NCI-H1092 treated with DMSO at 0.1 percent for 48 hours (cell line): ENCODE measurements at places on chromosomes 1 and 21.
A peak's percentile ranks its signal among the peaks of the same experiment; 100 is the strongest.

- peak; percentile 8 for DNase-seq
These were observed 574.0 kb downstream of the KCNT2 start for GRCh38 chr1:196034080-196034706.

DNA sequence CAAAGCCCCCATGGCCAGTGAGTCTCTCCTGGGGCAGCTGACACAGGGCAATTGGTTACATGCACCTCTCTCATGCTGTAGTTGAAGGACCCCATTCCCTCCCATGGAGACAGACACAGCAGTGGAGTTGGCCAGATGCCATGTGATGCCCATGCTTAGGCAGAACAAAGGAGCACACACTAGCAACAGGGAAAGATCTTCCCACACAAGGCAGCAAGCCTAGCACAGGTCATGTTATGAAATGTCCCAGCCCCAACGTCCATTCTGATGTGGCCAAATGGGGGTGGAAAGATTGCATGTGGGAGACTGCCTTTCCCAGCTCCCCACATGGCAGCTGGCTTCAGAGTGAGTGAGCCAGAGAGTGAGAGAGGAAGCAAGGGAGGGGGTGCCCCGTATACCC is 34.5 kb downstream of the AADACL4 start:
- no peak for DNase-seq

DNA sequence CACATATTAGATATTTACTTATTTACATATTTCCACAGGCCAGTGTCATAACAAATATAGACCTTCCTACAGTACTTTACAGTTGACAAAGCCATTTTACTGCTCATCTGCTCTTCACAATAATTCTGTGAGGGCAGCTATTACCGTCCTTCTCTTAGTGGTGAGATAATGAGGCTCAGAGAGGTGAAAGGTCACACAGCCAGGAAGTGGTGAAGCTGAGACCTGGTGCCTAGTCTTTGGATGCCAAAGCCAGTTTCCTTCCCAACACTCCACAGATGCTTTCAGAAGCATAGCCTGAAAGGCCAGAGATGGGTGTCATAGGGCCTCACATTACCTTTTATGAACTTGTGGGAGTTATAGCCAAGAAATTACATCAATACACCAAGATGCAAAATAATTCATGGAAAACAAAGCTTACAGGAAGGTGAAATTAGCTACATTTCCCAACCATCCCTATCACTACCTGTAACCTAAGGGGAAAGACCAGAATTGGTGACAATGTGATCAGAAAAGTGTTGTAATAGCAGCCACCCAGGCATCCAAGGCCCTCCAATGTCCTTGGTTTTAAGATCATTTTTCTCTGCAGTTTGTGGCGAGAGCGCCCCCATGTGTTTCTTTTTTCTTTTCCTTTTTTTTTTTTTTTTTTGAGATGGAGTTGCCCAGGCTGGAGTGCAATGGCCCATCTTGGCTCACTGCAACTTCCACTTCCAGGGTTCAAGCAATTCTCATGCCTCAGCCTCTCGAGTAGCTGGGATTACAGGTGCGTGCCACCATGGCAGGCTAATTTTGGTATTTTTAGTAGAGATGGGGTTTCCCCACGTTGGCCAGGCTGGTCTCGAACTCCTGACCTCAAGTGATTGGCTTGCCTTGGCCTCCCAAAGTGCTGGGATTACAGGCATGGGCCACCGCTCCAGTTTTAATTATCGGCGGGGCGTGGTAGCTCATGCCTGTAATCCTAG is 26.5 kb upstream of the RPL11 start:
- peak; percentile 67 for DNase-seq

- peak; percentile 58 for DNase-seq
These were observed 127.5 kb upstream of the SOD1 start for GRCh38 chr21:31531967-31532366.

GRCh38 chr1:50179639-50180038 is 70.9 kb downstream of the ELAVL4 start:
- no peak for DNase-seq

DNA sequence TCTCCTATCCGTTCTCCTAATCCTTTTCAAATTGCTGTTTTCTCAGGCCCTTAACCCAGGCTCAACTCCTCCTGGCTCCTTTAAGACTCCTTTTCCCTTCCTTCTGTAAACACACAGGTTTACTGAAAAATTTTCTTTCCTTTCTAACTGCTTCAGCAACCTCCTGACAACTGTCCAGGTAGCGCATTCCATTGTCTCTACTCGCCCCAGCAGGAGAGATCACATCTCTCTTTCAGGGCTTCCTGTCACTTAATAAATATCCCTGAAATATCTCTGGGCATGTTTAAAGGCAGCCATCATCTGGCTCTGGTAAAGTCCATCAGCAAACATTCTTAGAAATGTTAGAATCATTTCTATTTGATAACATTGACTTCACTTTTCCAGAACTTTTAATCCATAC is 211.2 kb upstream of the PTBP2 start:
- no peak for DNase-seq

GRCh38 chr1:92662048-92662447 is 122.9 kb downstream of the EVI5 start:
- DNase-seq, result no peak

- peak; percentile 15 for DNase-seq
These were observed 930 bp downstream of the DHCR24 start for GRCh38 chr1:54885807-54886723.

- peak; percentile 99 for DNase-seq
These were observed at the start of gene BMP8B for GRCh38 chr1:39788758-39789570. TSS of gene BMP8B (minus strand) at chr1:39788865. CDS start at chr1:39788485, 380 bp downstream.

DNA sequence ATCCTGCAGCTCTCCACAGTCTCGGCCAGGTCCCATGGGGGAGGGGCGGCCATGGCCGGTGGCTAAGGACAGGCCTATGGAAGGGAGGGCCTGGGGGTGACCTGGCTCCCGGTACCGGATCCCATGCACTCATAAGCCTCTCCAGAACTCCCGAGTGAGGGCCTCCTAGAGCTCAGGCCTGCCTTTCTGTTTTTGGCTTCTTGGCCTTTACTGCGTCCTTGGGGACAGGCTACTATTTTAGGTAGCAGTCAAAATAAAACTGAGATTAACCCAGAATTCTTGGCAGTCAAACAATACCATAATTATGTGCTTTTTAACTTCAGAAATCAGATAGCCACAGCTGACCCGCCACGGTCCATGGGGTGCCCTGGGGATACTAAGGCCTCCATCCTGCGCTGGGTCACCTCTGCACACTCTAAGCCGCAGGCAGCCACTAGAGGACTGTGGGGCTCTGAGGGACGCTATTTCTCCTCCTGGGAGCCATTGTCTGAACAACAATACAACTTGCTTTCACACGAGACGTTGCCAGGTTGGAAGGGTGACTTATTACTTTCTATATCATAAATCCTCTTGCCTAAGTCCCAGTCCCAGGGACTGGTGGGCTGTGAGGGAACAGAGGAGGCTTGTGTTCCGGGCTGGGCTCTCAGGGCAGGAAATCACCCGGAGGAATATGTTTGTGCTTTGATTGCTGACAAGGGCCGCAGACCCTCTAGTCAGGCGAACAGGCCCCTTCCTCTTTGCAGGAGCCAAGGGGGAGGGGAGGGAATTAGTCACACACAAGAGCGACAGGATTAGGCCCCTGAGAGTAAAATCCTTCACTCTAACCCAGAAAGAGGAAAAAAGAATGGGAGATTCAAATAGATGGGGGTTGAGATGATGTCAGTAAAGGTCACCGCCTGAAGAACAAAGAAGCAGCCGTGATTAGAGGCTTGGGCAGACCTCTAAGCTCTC is 40.7 kb upstream of the BCAR3 start:
- no peak for DNase-seq

DNA sequence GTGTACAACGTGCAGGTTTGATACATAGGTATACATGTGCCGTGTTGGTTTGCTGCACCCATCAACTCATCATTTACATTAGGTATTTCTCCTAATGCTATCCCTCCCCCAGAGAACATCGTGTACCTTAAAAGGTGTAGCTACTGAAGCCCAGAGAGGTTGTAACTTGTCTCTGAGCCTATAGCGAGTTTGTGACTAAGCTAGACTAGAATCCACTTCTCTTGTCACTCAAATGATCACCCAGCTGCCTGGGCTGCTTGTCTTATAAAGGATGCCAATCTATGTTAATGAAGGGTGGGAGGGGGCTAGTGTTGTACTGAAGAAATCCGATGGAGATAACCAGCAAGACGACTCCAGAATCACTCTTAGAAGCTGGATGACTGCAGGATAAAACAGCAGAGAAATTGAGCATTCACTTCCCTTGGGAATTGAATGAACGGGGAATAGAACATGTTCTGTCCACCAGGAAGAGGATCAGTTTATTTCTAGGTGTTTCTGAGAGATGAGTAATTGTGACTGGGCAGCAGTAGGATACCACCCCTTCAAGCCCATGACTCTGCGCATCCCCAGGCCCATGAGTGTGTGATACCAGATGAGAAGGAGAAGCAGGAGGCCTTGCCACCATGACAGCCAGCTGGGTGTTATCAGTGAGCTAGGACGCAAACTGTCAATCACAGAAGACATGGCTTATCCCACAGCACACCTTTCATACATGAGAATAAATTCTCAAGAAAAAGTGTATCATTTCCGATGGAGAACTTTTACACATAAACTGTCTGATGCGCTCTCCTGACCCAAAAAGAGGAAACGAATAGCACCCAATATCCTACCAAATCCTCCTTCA is 390.4 kb downstream of the NTNG1 start:
- no peak for DNase-seq

- DNase-seq, result peak; percentile 89
These were observed 21.8 kb downstream of the MIS18A start for GRCh38 chr21:32256873-32257620.
